ENCODE measurements at places on chromosomes 16 and 17. TPM values are rescaled to one million over a fixed set of nuclear protein-coding genes. Genes with fewer than 3 reads are reported as not detected.

Gene KRTAP2-3
- total RNA-seq: not detected

Gene KCNH4
- 0.09 TPM for total RNA-seq

DNA sequence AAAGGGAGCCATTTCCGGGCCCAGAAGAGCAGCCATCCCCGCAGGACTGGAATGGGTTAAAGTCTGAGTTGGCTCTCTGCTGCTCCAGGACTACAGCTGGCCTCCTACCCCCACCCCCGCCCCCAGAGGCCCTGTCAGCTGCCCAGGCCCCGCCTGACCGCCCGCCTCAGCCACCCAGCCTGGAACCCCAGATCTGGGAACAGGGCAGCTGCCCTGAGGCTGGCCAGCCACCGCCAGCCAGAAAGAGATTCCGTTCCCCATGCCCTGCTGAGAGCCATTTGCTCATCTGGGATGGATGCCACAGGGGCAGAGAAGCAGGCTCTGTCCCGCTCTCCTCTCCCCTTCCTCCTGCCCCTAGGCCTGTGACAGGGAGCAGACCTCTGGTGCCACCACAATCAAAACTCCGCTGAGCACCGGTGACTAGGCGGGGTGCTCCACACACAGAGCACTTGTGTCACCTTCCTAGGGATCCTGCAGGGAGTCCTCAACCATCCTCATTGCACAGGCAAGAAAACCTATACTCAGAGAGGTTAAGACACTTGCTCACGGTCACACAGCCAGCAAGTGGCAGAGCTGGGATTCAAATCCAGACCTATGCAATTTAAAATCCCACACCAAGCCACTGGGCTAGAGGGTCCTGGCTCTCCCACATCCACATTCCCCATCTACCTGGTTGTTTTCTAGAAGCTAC is 44.1 kb downstream of the ZNF423 start:
- no peak for DNase-seq

DNA sequence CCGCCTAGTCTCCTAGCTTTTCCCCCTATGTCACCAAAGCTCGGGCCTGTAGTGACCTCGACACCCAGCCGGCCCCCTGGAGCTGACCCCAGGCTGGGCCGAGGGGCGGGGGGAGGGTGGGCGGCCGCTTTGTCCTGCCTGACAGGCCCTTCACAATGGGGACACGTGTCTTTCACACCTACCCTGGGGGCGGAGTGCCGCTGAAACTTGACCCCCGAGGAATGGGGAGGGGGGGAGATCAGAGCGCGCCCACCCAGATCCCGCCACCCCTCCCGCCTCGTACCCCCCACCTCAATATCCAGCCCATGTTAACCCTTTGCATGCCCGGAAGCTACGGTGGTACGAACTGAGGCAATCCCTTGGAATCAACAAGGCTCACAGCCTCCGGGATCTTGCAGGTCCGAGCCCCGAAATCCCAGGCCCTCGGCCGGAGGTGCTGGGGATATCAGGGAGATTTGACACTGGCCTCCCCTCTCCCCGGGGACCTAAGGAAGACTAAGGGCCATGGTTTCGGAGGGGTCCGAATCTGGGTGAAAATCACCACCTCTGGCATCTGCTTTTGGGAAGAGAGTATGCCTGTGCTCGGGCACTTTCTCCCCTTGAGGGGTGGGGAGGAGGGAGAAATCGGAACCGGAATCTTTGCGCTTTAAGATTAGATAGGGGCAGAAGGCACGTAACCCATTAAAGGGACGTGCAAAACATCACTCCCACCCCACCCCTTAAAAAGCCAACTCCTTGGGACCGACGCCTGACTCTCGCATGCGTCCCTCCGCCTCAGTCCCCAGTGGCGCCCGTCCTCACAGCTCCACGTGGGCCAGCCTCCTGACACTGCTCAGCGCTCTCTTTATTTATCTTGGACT is 2.6 kb downstream of the NOG start:
- DNase-seq: peak; percentile 45

Gene CD300E
- 7.3 TPM for total RNA-seq

Gene SPATA32
- not detected for total RNA-seq

- no peak for DNase-seq
Measured at GRCh38 chr17:4087911-4088693, 54.7 kb downstream of the ZZEF1 start.

Gene ZG16B
- total RNA-seq: 4.5 TPM

Measured in lower lobe of right lung (tissue), 2 donors.